ENCODE measurements at places on chromosomes 2 and 18.
A peak's percentile ranks its signal among the peaks of the same experiment; 100 is the strongest.

DNA sequence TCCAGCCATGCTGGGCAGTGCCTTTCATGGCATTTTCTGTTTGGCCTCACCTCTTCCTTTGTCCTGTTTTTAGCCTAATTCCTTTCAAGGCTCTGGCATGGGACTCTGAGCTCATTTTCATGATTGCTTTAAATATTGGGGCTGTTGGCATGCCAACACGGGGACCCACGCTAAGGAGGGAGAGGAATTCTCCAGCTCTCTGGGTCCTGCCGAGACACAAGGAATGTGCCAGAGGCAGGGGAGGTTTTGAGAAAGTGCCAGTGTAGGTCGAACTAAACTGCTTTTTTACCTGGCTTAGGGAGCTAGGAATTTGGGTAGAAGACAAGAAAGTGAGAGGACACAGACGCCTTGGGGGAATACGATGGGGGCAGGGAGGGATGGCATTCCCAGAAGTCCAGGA, 42.3 kb downstream of the RPL37A start:
- DNase-seq: no peak

DNA sequence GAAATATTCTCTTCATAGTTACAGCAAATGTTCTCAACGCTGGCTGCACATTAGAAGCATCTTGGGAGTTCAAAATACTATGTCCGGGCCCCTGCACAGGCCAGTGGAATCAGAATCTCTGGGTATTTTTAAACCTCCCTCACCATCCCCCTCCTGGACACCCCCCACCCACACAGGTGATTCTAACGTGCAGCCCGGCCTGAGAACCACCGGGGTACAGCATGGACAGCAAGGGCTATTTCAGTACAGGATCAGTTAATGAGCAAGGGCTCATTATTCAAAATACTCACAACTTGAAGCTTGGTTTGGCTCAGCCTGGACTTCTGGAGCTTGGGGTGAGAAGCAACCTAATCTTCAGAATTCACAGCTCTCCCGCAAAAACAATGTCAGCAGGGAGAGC, 31.4 kb downstream of the INO80C start:
- DNase-seq: no peak

GRCh38 chr2:159249990-159250715, 36.4 kb downstream of the WDSUB1 start:
- DNase-seq: no peak

GRCh38 chr2:26251893-26252292, 7.2 kb downstream of the HADHB start:
- DNase-seq: no peak

GRCh38 chr2:25294573-25295462, 46.9 kb downstream of the DNMT3A start:
- peak; percentile 29 for DNase-seq

DNA sequence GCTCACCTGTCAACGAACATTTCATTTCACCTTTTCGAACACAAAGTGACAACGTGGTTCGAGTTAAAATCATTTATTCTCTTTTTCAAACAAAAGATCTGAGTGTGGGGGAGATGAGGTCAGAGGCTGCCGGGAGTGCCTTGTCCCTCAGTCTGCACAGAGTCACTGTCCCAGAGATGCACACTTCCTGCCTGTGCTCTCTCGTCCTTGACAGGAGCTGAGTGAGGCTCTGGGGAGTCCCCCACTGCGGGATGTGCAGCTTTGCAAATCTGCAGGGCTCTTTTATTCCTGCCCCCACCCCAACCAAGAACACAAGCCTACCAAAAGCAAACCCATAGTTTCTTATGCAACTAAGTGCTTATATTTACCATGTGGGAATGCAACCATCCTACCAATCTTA, 497.8 kb downstream of the EIPR1 start:
- DNase-seq: no peak

DNA sequence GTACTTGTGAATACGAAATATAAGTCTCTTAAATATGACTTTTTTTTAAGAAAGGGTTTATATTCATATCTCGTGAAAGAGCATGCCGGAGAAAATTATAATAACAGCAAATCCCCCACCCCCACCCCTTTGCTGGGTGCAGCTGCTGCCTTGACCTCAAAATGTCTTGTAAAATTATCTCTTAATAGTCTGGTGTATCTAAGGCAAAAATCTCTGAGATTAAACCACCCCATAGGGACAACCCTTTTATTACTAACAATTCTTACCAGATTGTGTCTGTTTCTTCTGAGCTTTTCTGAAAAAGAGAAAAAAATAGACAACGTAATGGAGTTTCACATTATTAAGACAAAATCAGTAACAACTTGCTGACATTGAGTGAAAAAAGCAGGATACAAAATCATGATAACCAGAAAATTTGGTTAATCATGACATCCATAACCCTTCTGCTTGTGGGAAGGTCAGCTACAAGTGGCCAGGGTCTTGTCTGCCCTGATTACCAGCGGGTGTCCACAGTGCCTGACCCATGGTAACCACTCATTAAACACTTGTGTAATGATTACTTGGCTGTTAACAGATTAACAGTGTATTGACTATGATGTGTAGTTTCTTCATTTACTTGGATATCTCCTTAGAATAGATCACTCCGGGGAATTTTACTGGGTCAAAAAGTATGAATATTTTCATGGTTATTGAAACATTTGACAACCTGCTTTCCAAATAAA, 1.5 kb downstream of the STRADB start:
- DNase-seq: no peak

- no peak for DNase-seq
Measured at GRCh38 chr2:100142393-100142792, at the start of gene AFF3. TSS of gene AFF3 (minus strand) at chr2:100142590. CDS start at chr2:100104454, 38,136 bp downstream.

DNA sequence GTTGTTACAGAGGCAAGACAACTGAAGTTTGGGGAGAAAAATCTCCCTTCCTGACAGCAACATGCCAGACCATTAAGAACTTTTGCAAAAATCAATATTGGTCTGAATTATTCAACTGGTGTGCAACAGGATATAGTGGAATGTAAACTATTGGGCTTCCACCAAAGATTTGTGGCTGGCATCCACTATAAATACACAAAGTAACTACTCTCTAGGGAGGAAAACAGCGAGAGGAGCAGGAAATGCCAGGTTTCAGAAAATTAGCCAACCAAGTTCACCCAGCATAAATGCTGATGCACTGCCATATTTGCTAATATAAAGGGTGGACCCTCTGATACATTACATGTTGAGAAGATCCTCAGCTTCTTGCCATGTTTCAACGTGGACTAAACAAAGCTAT, 267.6 kb upstream of the LYPD1 start:
- no peak for DNase-seq

DNA sequence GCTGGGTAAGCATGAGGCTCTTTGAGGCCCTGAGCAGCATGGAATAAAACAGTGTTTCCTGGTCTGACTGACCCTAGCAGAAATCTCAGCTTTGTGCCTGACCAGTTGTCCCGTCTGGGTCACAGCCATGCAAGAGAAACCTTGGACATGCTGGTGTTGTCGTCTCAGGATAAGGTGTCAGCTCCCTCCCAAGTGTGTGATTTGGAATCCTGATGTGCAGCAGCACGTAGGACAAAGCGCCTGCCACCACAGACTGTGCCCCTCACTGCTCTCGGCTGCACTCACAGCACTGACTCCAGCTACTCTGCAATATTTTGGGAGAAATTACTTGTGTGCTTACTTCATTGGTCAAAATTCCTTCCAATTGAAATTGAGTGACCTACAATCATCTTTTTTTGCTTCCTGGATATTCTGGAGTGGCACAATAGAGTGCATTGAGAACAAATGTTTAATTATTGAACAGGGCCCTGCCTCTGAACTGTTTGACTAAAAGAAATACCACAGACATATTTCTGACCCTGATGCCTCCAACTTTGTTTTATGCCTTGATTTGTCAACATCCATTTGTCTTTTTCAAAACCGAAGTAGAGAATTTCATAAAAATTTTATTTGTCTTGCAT, 352.4 kb downstream of the SOCS6 start:
- DNase-seq: no peak

DNA sequence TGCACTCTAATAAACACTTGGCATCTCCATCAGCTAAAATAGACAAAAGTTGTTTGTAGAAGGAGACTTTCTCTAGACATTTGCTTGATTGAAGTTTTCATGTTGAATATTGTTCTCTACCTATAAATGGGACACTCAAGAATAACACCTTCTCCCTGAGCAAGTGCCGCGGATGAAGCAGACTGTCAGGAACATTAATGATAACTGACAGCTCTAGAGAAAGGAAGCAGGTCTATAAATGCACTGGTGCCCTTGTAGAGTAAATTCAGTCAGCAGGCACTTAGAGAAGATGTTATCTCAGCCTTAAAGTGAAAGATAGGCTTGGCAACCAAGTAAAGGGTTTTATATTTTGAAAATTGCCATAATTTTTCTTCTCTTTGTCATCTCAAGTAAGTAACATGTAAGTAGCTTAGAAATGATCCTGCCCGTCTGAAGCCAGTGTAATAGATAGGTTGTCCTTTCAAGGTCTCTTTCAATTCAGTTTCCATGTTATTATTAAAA, 224.6 kb downstream of the ARL6IP6 start:
- no peak for DNase-seq

GRCh38 chr2:203909261-203909967, 27.1 kb upstream of the ICOS start:
- peak; percentile 30 for DNase-seq

DNA sequence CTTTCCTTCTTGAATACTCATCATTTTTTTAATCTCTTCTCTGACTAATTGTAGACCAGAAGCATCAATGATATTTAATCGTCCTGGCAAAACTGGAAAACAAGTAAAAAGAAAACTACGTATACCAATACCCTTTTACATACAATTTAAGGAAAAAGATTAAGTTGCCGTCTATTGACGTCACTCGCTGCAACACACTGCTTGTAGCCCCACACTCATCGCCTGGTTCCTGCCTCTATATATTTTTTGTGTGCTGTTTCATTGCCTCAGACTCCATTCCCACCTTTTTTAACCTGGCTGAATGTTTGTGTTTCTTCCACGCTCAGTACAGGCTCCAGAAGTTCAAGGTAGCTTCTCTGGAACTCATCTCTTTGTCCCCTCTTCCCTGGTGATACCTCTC, 536.2 kb downstream of the METTL4 start:
- no peak for DNase-seq

DNA sequence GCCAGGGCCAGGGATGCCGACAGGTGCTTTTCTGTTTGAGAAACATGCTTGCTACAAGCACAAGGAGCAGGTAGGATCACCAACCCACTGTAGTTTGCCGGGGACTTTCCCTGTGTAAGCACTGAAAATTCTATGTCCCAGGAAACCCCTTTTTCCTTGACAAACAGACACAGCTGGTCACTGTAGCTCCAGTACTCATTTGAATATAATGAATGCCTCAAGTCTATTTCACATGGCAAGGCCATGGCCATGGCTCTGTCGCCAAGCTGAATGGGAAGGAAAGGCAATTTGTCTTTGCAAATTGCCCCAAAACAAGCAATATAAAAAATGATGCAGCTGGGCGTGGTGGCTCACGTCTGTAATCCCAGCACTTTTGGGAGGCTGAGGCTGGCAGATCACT, 49.6 kb upstream of the IGFBP2 start:
- no peak for DNase-seq

- no peak for DNase-seq
Measured at GRCh38 chr2:46873604-46874068, 42.0 kb downstream of the MCFD2 start.

GRCh38 chr18:43034683-43035500, 80.6 kb downstream of the RIT2 start:
- no peak for DNase-seq

DNA sequence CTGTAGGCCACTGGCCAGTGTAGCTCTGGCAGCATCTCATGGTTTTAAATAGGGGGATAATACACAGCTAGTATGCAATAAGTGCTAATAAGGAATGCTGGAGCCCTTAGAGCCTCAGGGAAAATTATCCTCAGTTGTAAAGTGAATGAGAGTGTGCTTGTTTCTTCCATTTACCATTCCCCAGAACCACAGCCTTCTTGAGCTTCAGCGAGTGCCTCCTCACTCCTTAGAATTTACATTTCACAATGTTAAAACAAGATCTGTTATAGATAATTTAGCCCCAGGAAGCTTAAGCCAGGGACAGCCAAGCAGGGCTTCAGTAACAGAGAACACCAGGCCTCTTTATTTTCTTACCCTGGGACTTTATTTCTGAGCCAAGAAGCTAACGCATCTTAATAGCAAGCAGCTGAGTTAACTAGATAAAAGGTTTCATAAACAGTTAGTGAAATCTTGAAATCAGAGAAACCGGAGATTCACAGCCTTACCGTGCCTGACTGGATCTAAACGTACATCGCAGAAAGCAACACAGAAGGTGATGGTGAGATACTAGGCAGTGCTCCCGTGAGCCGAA, 535.2 kb downstream of the TDRD15 start:
- no peak for DNase-seq

- no peak for DNase-seq
Measured at GRCh38 chr18:43484710-43485109, 207.4 kb upstream of the SYT4 start.

DNA sequence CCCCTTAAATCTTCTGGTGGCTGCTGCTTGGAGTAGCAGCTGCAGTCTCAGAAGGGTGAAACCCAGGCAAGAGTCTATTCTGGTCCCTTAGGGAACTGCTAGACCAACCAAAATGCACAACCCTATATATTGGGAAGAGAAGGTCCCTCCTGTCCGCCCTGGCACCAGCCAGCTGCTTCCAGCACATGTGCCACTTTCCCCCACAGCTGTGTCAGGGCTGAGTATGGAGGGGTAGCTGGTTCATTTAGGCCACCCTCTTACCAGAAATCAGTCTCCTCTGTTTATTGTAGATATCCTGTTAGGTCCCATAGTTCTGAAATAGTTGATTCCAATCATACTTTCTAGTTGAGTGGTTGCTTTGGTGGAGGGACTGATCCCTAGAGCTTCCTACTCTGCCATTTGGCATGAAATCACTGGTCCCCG, 68.9 kb downstream of the BIRC6 start:
- DNase-seq: no peak

- DNase-seq: peak; percentile 67
Measured at GRCh38 chr2:64859312-64860212, 129.6 kb upstream of the SLC1A4 start.

GRCh38 chr2:215904101-215904500, 109.2 kb downstream of the MREG start:
- no peak for DNase-seq

- DNase-seq: no peak
Measured at GRCh38 chr2:212766921-212767320, 228.3 kb upstream of the ERBB4 start.

- DNase-seq: no peak
Measured at GRCh38 chr18:36127836-36128529, 1.2 kb downstream of the SLC39A6 start.

GRCh38 chr2:44364604-44365003, 2.9 kb downstream of the CAMKMT start:
- no peak for DNase-seq

DNA sequence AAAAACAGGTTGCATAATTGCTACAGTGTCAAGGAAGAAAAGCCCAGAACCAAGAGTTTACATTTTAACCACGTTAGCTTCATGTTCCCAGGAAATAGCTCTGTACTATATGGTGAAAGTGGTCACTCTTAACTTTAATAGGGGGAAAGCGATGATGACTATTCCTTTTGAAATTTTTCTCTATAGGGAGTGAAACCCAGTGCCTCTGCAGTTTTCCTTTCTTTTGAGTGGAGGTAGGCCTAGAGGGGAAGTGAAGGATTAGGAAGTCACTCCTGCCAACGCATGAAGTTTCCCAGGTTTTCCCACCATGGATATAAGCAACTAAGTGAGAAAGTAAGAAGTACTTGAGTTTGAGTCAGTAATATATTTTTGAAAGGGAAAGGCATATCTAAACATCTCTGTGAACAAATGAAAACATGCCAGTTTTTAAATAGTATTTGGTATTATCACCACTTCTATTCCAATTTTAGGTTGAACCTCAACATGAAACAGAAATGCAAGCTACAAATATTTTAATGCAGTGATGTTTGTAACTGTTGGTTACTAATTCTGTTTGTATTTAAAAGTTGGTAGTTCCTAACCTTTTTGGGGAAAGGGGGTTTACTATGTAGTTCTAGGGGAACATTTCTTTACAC, 91.9 kb downstream of the VRK2 start:
- DNase-seq: no peak
